Fibroblast of skin of right biceps (primary cell): ENCODE measurements at places on chromosomes 5 and 9.
A peak's percentile ranks its signal among the peaks of the same experiment; 100 is the strongest.

DNA sequence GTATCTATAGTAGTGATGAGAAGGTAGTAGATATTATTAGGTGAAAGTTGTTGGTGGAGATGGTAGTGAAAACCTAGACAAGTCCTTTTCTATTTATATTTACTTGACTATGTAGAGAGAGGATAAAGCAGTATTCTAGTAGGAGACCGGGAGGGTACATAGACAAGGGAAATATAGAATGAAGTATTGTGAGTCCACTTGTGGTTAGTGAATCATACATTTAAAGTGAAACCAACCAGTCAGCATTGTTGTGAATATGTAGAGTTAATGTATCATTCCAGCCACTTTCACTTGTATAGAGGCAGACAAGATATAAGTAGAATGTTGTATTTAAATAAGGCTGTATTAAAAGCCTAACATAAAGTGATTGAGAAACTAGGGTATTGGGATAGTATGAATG is 1711.3 kb upstream of the ACO1 start:
- DNase-seq, result no peak

- DNase-seq, result no peak
Measured at GRCh38 chr5:32231241-32231640, 57.1 kb upstream of the GOLPH3 start.

DNA sequence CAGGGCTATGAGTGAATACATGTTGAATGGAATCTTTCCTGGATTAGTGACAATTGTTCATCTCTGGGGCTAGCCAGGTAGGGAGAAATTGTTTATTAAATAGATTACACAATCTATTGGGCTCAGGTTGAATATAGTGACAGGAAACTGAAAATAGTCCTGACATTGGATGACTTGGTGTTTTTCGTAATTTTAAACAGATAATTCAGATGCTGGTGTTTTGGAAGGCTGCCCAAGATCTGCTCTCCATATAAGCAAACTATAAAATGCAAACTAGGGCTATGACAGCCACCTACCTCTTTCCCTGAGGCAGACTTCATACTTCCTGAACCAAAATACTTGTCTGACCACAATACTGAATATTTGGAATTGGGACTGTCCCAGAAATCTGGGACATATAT is 99.1 kb downstream of the ENC1 start:
- peak; percentile 83 for DNase-seq

- peak; percentile 33 for DNase-seq
Measured at GRCh38 chr5:9698125-9698826, 68.1 kb upstream of the TAS2R1 start.

- DNase-seq, result peak; percentile 81
Measured at GRCh38 chr9:92562461-92562967, 26.7 kb upstream of the ECM2 start.

GRCh38 chr9:82021198-82021597 is 32.6 kb downstream of the SPATA31D1 start:
- peak; percentile 90 for DNase-seq

GRCh38 chr9:76004526-76004925 is 114.1 kb downstream of the PCSK5 start:
- no peak for DNase-seq

DNA sequence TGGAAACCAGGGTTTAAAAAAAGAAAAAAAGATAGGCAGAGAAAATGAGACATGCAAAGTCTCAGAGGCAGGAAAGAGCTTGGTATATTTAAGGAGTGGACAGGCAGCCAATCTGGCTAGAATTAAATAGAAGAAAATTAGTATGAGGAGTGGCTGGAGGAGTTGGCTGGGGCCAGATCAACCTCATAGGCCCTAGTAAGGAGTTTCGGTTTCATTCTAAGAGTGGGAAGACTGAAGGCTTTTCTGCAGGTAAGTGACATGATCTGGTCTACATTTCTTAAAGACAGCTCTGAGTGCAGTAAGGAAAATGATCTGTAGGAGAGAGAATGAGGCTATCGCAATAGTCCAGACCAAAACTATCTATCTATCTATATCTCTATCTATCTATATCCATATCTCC is 27.5 kb downstream of the ADRB2 start:
- no peak for DNase-seq

DNA sequence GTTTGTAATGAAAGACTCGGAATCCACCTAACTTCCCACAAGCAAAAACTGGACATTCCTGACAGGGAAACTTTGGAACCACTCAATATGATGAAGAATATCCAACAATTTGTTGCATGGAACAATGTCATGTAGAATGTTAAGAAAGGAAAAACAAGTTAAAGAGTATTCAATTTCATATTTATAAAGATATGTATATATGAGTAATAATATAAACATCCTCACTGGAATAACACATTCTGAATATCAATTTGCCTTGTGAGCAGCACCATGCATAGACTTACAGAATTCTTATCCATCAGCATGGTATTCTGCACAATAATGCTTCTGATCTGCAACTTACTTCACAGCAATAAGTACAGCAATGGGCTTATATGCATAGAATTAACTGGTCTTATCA is 650.3 kb downstream of the SEMA5A start:
- DNase-seq, result no peak

- no peak for DNase-seq
Measured at GRCh38 chr5:160521392-160521663, 99.7 kb downstream of the PTTG1 start.

DNA sequence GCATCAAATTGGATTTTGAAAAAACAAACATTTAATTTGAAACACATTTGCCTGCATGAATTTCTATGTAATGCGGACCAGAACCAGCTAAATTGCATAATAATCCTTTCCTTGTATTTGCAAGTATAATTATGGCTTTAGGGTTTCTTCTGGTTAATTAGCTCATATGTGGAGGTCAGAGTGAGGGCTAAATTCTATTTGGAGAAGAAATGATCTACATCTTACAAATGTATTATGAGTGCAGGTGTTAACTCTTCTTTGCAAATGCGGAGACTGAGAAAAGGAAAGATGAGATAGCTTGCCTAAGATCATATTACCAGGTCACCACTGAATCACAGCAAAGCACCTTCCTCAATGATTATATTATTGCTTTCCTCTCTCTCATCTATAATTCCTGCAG is 194.7 kb downstream of the CDH9 start:
- no peak for DNase-seq

DNA sequence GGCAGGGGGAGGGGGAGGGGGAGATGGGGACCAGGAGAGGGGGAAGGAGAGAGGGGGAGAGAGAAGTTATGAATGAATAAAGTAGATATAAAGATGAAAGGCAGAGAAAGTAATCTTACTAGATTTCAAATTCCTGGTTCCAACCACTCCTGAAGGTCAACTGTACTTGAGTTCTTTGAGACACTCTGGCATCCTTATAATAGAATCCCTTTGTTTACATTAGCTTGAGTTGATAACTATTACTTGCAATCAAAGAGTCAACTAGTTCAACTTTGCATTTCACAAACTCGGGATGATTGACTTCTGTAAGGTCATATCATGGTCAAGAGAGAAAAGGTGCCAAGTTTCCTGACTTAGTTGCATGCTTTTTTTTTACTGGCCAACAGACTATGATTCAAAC is 42.2 kb downstream of the BAAT start:
- no peak for DNase-seq

GRCh38 chr5:54175-54730 is 37.7 kb upstream of the PLEKHG4B start:
- no peak for DNase-seq

GRCh38 chr5:23089286-23089685 is 236.1 kb upstream of the CDH12 start:
- DNase-seq, result no peak

- no peak for DNase-seq
Measured at GRCh38 chr5:139199321-139199720, 1.2 kb upstream of the SIL1 start.

- DNase-seq, result peak; percentile 3
Measured at GRCh38 chr9:71515626-71516025, 252.7 kb downstream of the CEMIP2 start.

DNA sequence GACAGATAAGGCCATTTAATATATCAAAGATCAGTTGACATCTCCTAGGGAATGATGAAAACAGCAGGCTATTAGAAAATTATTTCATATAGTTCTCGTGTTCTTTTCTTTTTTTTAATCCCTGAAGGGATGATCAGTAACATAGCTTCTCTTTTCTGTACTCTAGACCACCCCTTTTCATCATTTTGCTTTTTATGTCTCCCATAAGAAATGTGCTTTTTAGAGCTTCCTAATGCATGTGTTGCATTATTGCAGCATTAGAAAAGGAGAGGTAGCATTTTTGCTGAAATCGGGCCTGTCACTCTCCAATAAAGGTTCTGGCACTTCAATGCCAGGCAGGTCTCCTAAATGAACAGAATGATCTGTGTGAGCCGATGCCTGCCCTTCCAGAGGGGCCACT is 143.3 kb downstream of the NTRK2 start:
- DNase-seq, result no peak

GRCh38 chr5:134028496-134028895 is 23.7 kb upstream of the VDAC1 start:
- no peak for DNase-seq

DNA sequence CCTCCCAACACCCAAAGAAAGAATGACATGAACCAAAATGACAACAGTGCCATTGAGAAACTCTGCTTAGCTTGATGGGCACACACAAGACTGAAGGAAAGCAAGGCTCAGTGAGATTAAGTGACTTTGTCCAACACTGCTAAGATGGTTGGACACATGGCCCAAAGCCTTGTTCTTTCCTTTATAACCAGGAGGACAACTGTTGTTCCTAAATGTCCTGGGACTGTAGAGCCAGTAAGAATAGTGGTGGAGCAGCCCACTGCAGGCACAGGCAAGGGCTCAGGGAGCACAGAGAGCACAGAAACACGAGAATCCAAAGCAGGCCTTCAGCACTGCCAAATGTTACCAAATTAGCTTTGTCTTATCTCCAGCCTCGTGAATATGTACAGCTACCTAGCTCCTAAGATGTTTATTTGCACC is 3.9 kb downstream of the ACTL7A start:
- DNase-seq, result no peak

- peak; percentile 57 for DNase-seq
Measured at GRCh38 chr9:22116758-22117157, 107.7 kb upstream of the CDKN2B start.

- peak; percentile 62 for DNase-seq
Measured at GRCh38 chr9:22342491-22343217, 104.0 kb upstream of the DMRTA1 start.

DNA sequence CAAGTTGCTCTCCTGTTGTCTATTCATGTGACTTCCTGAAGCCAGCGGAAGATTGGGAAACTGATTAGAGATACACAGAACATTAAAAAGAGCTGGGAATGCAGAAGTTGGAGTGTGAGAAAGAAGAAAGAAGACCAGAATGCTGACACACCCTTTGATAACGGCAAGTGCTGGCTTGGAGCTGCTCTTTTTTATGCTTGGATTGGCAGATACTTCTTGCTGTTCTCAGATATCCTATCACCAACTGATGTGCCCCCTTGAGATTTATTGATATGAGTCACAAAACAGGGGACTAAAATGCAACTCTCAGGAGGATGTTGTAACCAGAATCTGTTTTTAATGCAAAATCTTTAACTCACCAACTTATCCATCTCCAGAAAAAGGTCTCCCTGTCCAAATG is 56.0 kb upstream of the ASTN2 start:
- no peak for DNase-seq

DNA sequence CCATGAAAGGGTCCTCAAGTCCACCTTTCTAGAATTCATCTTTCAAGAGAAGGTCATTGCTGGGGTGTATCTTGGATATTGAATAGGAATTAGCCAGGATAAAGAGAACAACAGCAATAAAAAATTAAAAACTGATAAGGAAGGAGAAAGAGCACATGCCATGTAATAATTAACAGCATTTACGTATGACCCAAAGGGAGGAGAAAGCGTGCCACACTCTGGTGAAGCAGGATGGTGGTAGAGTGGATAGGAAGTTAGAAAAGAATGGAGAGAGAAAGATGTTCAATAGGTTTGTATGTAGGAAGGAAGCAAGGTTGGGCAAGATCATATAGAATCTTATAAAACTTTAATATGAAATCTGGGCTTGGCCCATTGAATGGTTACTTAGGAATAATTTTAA is 751.5 kb downstream of the MAT2B start:
- DNase-seq, result no peak

DNA sequence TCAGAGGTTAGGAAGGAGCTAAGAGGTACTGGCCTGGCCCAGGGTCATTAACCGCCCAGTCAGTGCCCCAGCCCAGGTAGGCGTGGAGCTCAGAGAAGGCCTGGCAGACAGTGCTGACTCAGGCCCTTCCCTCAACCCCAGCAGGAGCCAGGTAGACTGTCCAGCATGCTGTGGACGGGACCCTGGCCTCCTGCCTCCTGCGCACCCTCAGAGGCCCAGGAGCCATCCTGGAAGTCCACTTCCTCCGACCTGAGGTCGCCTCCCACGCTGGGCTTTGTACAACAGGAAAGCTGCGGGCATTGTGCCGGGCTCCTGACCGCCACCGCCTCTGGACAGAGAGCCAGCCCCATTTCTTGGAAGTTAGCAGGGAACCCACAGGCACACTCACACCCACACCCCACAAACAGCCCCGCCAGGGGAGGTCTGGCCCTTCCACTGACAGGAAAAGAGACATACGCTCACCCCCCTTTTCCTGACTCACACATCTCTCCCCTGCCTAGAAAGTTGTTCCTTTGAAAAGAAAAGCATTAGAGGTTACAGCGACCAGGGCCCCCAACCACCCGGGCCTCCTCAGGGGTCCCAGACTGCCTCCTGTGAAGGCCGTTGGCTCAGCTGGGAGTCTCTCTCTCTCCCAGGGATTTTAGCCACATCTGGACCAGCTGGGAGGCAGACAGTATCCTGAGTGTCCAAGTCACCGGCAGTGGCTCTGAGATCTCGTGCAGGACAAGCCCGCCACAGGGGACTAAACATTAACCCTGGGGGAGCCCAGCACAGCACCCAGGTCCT is 7.7 kb downstream of the RALGDS start:
- peak; percentile 37 for DNase-seq

DNA sequence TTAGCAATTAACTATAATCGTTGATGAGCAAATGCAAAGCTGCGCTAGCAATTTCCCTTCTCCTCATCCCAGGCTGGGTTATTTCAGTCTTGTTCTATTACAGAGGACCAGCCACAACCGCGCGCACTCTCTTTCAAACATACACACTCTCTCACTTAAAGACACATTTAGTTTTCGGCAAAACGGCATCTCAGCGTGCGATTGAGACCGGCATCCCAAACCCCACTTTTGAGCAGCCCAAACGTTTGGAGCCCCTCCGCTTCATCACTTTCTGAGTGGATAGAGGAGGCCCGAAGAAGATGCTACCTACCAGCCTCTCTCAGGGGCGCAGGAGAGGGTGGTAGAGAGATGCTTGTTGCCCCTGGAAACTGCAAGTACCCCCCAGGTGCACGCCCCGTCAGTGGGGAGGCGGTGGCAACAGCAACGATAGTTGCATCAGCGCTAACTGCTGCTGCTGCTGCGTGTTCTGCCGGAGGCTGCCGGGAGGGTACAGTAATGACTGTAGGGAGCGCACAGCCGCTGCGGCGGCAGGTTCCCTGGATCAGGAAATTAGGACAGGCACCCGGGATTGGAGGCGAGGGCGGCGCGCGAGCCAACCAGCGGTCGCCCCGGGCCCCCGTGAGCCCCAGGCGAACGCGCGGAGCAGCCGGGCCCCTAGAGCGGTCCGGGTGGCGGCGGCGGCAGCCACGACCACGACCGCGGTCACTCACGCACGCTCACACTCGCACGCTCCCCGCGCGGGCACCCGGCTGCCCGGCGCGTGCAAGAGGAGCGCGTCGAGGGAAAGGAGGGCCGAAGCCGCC is 467 bp upstream of the VLDLR start:
- DNase-seq, result peak; percentile 89
